ENCODE measurements at places on chromosomes 1 and 21.

DNA sequence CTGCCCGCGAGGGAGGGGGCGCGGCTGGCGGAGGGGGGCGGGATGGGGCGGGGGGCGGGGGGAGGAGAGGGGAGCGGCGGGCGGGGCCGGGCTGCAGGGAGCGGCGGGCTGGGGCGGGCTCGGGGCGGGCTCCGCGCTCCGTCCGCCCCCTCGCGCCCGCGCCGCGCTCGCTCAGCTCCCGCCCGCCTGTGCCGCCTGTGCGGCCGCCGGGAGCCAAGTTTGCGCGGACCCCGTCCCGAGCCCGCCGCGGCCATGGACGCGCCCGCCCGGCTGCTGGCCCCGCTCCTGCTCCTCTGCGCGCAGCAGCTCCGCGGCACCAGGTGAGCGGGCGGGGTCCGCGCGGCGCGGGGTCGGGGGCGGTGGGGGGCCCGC, at the start of gene GABRD:
GABRD (plus strand) TSS at position 174 of the 372 bp plus-strand sequence; CDS start at position 253, 79 bp downstream.
- no peak for DNase-seq

- DNase-seq, result peak; percentile 13
These were observed 3.5 kb downstream of the EPHX1 start for GRCh38 chr1:225813214-225813964.

DNA sequence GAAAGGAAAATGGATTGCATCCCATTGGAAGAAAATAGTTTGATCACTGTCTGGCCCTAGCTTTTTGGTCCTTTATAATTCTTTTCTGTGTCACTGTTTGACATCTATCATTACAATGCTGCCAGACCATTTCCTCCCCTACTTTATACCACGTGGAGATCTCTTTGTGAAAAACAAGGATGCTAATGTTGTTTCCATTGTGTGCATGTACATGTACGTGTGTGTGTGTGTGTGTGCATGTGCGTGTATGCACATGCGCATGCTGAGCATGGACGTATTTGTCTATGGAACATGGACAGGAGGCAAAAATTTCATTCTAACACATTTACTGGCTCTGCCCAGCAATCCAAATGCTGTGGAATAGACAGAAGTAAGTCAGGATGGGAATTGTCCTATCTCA, 153.1 kb upstream of the PLXNA2 start:
- no peak for DNase-seq

GRCh38 chr1:24704411-24705259, 40.6 kb upstream of the CLIC4 start:
- DNase-seq, result peak; percentile 71

GRCh38 chr1:97066860-97067259, 345.3 kb downstream of the PTBP2 start:
- DNase-seq, result peak; percentile 20

DNA sequence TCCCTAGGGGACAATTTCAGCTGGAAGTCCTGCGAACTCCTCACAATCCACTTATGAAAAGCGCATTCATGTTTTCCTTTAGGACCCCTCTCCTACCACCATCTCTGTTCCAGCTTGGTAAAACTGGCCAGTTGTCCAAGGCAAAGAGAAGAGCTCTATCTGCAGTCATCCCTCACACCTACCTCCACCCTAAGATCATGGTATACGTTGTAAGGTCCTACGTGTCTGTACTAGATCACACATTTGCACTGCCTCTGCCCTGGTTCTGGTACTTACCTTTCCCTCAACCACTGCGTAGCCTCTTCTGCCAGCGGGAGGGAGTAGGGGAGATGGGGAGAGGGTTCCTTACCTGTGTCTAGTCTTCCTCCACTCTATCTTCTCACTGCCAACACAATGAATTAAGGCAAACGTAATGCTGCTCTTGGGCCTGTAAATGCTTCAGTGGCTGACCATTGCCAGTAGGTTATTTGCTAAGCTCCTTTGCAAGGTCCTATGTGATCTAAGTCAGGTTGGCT, 739 bp upstream of the NUP133 start:
- DNase-seq, result no peak

- DNase-seq, result no peak
These were observed 148.3 kb downstream of the RHOU start for GRCh38 chr1:228883535-228883934.

- DNase-seq, result no peak
These were observed 13.8 kb upstream of the SIM2 start for GRCh38 chr21:36684957-36685714.

GRCh38 chr1:116066868-116067565, 44.2 kb upstream of the MAB21L3 start:
- DNase-seq, result peak; percentile 86

- DNase-seq, result no peak
These were observed 54.9 kb upstream of the WLS start for GRCh38 chr1:68287241-68287640.

DNA sequence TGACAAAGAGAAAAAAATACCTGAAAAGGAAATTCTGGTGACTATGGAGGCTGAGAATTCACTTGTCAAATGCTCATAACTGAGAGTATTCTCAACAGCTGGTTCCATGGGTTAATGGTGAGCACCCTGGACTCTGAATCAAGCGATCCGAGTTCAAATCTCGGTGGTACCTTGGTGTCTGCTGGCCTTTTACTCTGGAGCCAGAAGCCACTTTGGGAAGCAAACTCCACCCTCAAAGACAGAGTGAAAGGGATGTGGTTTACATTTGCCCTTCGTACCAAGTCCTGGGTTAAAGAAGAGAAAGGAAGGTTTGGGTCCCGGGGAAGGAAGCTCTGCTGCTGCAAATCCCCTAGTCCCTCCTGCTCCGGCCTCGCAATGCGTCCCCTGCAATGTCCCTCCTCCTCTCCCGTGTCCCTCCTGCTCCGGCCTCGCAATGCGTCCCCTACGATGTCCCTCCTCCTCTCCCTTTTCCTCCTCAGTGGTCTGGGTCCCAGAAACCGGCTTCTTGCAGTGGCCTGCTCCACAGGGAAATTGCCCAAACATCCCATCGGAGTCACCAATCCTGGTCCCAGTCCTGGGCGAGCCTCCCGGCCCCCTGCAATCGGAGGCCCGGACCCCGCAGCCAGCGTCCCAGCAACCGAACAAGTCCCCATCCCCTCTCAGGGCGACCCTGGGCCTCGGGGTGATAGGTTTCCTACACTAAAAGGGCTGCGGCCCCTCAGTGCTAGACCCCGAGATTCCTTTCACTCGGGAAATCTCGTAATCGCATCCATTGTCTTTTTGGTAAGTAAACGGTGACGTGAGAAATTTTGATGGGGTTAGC, 129.4 kb downstream of the PPIAL4G start:
- DNase-seq, result peak; percentile 71

DNA sequence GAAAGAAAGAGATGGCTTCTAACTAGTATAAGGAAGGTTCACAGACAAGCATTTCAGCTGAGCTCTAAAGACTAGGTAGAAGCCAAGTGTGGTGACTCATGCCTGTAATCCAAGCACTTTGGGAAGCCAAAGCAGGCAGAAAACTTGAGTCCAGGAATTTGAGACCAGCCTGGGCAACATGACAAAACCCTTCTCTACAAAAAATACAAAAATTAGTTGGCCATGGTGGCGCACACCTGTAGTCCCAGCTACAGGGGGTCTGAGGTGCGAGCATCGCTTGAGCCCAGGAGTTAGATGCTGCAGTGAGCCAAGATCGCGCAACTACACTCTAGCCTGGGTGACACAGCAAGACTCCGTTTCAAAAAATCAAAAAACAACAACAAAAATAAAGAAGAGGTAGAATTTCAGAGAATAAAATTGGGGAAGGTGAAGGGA, 27.8 kb downstream of the FBXO42 start:
- peak; percentile 80 for DNase-seq

DNA sequence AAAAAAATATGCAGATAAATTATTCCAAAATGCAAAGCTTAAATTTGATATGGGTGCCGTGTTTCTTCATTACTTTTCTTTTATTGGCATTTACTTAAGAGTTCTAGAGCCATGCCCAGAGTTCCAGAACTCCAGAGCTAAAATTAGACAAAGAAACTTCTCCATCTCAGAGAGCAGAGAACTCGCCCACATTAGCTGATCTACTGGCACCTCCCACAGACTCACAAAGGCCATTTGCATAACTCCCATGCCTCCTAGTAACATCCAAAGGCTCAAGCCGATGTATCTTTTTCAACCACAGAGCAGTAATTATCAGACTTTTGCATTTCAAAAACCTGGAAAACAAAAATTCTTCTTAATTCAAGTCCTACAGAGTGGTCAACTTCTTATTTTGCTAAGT, 323.8 kb upstream of the ST6GALNAC5 start:
- no peak for DNase-seq

- DNase-seq, result peak; percentile 19
These were observed 272.2 kb downstream of the TNR start for GRCh38 chr1:175471039-175471800.

DNA sequence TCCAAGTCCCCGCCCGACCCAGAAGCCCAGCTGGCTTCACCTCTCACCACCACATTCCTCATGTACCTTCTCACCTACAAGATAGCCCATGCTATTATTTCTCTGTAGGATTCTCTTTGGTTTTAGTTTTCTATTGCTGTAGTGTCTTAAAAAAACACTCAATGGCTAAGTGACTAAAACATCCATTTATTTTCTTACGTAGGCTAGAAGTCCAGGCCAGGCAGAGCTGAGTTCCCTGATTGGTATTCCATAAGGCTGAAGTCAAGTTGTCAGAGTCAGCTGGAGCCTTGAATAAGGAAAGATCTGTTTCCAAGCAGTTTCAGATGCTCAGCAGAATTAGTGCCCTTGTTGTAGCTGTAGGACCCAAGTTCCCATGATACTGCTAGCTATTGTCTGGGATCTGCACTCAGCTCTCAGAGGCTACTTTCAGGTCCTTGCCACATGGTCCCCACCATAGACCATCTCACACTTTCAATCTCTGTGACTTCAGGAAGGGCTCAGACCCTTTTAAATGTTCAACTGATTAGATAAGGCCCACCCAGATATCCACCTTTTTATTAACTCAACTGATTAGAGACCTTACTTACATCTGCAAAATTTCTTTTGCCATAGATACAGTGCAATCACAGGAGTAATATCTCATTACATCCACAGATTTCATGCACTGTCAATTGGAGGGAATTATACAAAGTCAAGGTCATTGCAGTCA, 371.0 kb downstream of the TGFB2 start:
- no peak for DNase-seq

DNA sequence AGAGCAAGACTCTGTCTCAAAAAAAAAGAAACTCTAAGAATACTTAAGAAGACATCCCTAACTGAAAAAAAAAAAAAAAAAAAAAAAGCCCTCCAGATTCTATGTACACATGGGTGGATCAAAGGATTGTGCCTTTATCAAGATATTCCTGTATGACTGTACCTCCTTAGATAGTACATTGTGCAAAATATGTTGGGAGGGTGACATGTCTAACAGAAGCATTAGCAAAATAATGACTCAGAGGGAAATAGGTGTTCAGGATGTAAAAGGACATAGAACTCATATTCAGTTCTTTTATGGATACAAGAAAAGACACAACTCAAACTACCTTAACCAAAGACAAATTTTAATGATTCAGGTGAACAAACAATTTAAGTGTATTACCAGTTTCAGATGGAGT, 269.8 kb upstream of the KAZN start:
- DNase-seq, result no peak

GRCh38 chr1:181416268-181416860, 67.0 kb upstream of the CACNA1E start:
- no peak for DNase-seq

DNA sequence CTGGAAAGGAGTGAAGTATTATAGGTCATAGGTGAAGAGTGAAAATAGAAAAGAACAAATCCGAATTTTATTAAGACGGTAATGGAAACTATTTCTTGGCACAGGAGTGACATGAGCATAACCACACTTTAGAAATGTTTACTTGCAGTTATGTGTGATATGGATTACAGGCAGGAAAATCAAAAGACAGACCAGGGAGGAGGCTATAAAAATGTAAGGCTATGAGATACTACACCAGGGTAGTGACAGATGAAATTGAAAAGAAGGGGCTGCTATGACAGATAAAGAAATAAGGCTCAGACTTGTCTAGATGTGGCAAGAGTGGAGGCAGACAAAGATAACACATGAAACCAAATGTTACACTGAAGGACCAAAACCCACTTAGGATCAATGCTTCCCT, 31.7 kb downstream of the GPATCH2 start:
- no peak for DNase-seq

DNA sequence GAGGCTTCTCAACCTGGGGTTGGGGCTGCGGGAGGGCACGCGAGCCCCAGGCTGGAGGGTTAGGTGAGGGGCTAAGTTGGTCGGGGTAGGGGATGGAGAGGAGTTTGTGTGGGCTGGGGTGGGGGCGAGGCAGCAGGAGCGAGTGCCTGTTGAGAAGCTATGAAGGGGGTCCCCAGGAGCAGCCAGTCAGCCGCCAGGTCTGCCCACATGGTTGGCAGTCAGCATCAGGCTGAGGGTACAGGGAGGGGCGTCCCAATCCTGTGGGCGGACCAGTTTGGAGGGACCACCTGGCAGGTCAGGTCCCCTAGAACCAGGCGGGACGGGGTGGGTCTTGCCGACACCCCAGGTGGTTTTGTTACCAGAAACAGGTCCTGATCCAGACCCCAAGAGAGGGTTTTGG, 400 bp upstream of the TRIM17 start:
- DNase-seq, result no peak

- DNase-seq, result no peak
These were observed 18.0 kb upstream of the ARHGEF16 start for GRCh38 chr1:3436451-3436850.

- peak; percentile 12 for DNase-seq
These were observed 1271.5 kb upstream of the PRMT6 start for GRCh38 chr1:105785021-105785420.

- no peak for DNase-seq
These were observed 35.7 kb downstream of the NCF2 start for GRCh38 chr1:183554577-183554976.

DNA sequence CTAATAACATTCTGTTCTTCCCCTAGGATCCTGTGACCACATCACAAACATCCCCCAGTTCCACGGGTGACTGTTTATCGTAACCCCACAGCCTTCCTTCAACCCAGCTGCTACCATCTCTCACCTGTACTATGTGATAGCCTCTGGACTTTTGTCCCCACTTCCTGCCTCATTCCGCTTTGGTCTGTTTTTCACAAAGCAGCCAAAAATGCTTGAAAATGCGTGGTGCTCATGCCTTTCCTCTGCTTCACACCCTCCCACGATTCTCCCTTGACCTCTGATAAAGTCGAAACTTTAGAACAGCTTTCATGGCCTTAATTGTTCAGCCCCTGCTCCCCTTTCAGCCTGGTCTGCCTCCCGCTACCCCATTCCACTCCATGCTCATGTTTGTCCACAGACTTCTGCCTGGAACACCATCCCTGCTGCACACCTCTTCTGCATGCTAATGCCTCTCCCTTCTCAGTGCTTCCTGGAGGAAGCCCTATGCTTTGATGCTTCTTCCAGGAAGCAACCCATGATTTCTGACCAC, 165.6 kb downstream of the PLPP3 start:
- no peak for DNase-seq

- peak; percentile 16 for DNase-seq
These were observed 44.9 kb downstream of the ARHGEF11 start for GRCh38 chr1:157000686-157001085.

DNA sequence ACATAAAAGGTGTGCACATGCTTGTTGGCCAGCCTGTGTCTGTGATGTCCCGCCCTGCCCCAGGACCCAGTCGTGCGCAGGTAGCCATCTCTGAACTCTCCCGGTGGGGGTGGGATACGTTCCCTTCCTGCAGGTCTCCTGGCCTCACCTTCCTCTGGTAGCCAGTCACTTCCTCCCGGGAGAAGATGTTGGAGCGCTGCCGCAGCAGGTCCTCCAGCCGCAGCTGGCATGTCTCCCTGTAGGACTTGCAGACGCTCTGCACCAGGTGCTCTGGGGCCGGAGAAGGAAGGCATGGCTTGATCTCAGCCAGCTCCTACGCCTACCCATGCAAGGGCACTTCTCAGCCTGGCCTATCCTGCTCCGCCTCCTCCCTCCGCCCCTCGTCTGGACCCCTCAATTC, 9.2 kb upstream of the LINGO4 start:
- no peak for DNase-seq

GRCh38 chr1:6672558-6672957, 29.1 kb downstream of the DNAJC11 start:
- DNase-seq, result no peak

All from fibroblast of skin of back (primary cell).